ENCODE measurements at places on chromosomes 4 and X. TPM values are rescaled to one million over a fixed set of nuclear protein-coding genes. Genes with fewer than 3 reads are reported as not detected.

- DNase-seq: peak; percentile 18
- peaks cover 2% of the 10 kb centered on the region for H3K27me3 ChIP-seq
- no peaks in the 10 kb centered on the region for H3K36me3 ChIP-seq
Measured at GRCh38 chrX:150897421-150898320, 797 bp downstream of the CD99L2 start.

The TKTL1 gene
- not detected for total RNA-seq

DNA sequence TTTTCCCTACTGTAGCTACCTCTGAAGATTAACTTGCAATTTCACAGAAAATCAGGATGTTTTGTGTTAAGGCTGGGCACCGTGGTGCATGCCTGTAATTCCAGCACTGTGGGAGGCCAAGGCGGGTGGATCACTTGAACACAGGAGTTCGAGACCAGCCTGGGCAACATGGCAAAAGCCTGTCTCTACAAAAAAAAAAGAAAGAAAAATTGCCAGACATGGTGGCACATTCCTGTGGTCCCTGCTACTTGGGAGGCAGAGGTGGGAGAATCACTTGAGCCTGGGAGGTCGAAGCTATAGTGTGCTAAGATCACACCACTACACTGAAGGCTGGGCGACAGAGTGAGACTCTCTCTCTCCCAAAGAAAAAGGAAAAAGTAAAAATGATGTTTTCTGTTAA lies 27.4 kb downstream of the APELA start:
- no peak for DNase-seq
- H3K27me3 ChIP-seq: no peaks in the 10 kb centered on the region
- H3K4me1 ChIP-seq: no peaks in the 10 kb centered on the region

DNA sequence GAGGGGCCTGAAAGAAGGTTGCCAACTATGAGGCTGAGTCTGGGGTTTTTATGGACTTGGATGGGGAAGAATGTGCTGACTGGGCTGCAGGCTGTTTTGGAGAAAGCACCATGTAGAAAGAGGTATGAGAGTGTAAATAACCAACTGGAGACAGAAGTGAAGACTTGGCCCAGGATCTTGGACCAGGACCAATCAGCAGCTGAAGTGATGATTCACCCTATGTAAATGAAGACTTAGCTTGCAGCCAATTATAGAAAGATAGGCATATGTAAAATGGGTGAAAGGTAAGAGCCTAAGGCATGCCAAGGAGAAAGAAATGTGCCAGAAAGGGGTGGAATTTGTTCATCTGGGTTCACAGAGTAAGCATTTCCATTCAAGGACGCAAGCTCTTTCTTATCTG lies 856.7 kb upstream of the PRKX start:
- DNase-seq: no peak
- no peaks in the 10 kb centered on the region for H3K4me1 ChIP-seq
- no peaks in the 10 kb centered on the region for H3K36me3 ChIP-seq
- H3K27me3 ChIP-seq: no peaks in the 10 kb centered on the region
- H3K27ac ChIP-seq: no peak overlapping the region

DNA sequence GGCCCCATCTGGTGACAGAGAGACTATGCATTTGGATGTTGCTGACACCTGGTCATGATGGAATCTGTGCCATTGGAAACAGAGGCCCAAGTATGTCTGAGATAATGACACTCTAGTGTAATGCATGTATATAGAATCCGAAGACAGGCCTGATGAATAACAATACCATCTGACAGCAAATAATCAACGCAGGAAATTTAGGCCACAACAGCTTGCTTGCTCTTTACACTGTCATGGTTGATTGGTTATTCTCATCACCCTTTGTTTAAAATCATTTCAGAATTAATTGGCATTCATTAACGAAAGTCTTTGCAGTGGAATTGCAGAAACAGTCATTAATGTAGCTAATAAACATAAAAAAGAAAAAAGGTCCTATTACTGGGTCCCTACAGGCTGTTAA lies 194.8 kb downstream of the AFF2 start:
- H3K27me3 ChIP-seq: no peaks in the 10 kb centered on the region
- H3K4me3 ChIP-seq: no peak overlapping the region
- H3K27ac ChIP-seq: no peak overlapping the region
- DNase-seq: no peak
- H3K36me3 ChIP-seq: no peaks in the 10 kb centered on the region

The PJA1 gene
- 17.9 TPM for total RNA-seq

The CLIC2 gene
- total RNA-seq: not detected

GRCh38 chr4:178275671-178276360 lies 833.6 kb upstream of the AGA start:
- H3K4me1 ChIP-seq: peaks cover 7% of the 10 kb centered on the region
- no peaks in the 10 kb centered on the region for H3K27me3 ChIP-seq
- H3K4me3 ChIP-seq: no peak overlapping the region
- no peaks in the 10 kb centered on the region for H3K36me3 ChIP-seq
- no peak for DNase-seq
- H3K27ac ChIP-seq: no peak overlapping the region

- peak; percentile 93 for DNase-seq
- H3K4me3 ChIP-seq: peak overlapping the region; percentile 59
- peak overlapping the region; percentile 90 for H3K27ac ChIP-seq
- H3K27me3 ChIP-seq: peaks cover 2% of the 10 kb centered on the region
Measured at GRCh38 chrX:107654872-107655761, 26.8 kb downstream of the PRPS1 start.

- no peaks in the 10 kb centered on the region for H3K36me3 ChIP-seq
- H3K4me3 ChIP-seq: no peak overlapping the region
- no peak for DNase-seq
Measured at GRCh38 chr4:102318105-102318504, 27.2 kb downstream of the SLC39A8 start.

GRCh38 chr4:59831746-59832145 lies 1368.4 kb upstream of the ADGRL3 start:
- H3K4me1 ChIP-seq: no peaks in the 10 kb centered on the region
- no peaks in the 10 kb centered on the region for H3K27me3 ChIP-seq
- no peaks in the 10 kb centered on the region for H3K36me3 ChIP-seq
- H3K4me3 ChIP-seq: no peak overlapping the region

DNA sequence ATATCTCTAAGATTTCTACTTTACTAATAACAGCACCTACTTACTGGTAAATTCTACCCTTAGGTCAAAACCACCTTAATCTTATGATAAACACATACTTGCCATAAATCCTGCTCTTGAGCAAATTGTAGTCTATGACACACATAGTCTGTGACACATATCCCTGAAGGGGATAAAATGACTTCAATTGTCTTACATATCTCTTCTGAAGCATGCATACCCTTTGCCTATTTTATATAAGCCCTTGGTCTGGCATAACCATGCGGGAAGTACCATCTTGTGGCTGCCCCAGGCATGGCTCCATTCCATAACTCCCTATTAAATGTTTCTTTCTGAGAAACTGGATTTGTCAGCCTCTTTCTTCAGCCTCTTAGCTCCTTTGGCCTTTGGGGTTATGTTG lies 248.9 kb downstream of the SLC7A11 start:
- no peaks in the 10 kb centered on the region for H3K27me3 ChIP-seq
- no peak overlapping the region for H3K4me3 ChIP-seq
- H3K36me3 ChIP-seq: no peaks in the 10 kb centered on the region
- H3K4me1 ChIP-seq: peaks cover 28% of the 10 kb centered on the region
- peak overlapping the region; percentile 12 for H3K27ac ChIP-seq
- no peak for DNase-seq

GRCh38 chr4:25095837-25096236 lies 64.4 kb downstream of the SEPSECS start:
- H3K4me3 ChIP-seq: no peak overlapping the region
- no peak overlapping the region for H3K27ac ChIP-seq
- H3K4me1 ChIP-seq: peaks cover 19% of the 10 kb centered on the region

DNA sequence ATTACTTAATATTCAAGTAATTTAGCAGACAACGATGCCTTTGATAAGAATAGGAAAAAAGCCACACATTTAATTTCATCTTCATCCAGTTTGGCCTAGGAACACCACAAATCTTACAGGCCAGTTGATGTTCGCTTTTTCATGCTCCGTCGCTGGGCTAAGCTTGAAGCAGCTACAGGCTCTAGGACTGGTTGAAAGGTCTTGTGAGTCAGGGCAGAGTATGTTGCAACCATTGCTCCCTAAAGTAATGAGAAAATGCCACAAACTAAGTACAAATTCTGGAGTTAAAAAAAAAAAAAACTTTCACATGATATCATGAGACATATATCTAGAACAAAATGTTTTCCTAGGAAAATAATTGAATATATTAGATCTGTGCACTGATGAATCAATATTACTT lies 123.8 kb downstream of the RPS6KA6 start:
- H3K27me3 ChIP-seq: no peaks in the 10 kb centered on the region
- H3K27ac ChIP-seq: no peak overlapping the region
- no peaks in the 10 kb centered on the region for H3K36me3 ChIP-seq
- no peak overlapping the region for H3K4me3 ChIP-seq

GRCh38 chr4:121076416-121076815 lies 4.1 kb upstream of the NDNF start:
- no peak overlapping the region for H3K27ac ChIP-seq
- H3K4me3 ChIP-seq: no peak overlapping the region
- H3K36me3 ChIP-seq: no peaks in the 10 kb centered on the region
- H3K4me1 ChIP-seq: peaks cover 12% of the 10 kb centered on the region
- peaks cover 28% of the 10 kb centered on the region for H3K27me3 ChIP-seq

The PLK4 gene
- 15.4 TPM for total RNA-seq

The TMSB15A gene
- total RNA-seq: 2.8 TPM

- H3K4me3 ChIP-seq: no peak overlapping the region
- H3K27me3 ChIP-seq: peaks cover 1% of the 10 kb centered on the region
- H3K27ac ChIP-seq: no peak overlapping the region
- DNase-seq: peak; percentile 25
- peaks cover 13% of the 10 kb centered on the region for H3K4me1 ChIP-seq
Measured at GRCh38 chr4:133997436-133997835, 204.2 kb downstream of the PABPC4L start.

DNA sequence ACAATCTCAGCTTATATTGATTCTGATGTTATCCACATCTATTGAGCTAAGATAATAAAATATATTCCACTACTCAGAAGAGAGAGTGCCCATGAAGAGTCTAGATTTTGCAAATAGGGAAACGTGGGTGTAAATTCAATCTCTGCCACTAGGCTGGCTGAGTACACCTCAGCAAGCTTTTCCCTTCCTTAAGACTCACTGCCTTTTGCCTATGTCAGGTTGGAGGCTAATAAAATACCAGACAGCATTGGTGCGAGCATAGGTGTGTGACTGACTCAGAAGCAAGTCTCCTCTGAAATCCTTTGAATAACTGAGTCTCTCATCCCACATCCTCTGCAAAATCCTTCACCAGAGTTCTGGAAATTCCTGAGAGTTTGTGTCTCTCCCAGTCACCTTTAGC lies 405.4 kb upstream of the CPEB2 start:
- no peak for DNase-seq
- H3K27ac ChIP-seq: no peak overlapping the region
- H3K36me3 ChIP-seq: no peaks in the 10 kb centered on the region
- no peaks in the 10 kb centered on the region for H3K4me1 ChIP-seq

All from HFFc6 (cell line).